ENCODE measurements at places on chromosomes 16 and 17.

DNA sequence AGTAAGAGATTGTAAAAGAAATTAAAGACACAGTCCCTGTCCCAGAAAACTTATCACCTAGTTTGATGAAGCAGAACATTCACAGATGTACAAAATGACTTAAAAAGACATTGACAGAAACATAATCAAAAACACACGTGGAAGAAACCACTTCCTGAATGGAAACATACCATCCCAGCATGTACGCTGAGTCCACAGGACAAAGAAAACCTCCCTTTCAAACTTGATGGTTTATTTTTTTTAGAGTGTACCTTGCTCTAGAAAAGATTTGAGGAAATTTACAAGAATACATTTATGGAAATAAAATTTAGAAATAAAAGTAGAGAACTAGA lies 140.9 kb downstream of the PMP22 start:
- DNase-seq = no peak

DNA sequence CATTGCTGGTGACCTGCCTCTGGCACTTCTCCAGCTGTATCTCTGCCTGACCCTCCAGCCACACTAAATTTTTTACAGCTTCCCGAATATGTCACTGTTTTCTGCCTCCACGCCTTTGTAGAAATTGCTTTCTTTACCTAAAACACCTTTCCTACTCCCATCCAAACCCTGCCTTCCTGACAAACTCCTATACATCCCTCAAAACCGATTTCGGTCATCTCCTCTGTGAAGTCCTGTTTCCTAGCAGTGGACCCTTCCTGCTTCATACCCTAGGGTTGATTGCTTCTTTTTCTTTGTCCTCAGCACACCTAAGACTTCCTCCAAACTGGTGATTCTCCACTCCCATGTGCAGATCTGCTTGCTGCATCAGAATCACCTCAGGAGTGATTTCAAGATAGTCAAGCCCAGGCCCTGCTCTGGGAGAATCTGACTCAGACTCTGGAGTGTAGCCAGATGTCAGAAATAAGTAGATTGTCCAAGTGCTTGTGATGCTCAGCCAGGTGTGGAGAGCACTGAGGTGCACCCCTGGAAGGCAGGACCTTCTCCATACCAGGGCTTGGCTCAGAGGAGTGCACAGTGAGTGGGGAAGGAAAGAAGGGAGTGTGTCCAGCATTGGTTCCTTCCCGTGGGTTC lies 184.2 kb downstream of the COPRS start:
- no peak for DNase-seq

DNA sequence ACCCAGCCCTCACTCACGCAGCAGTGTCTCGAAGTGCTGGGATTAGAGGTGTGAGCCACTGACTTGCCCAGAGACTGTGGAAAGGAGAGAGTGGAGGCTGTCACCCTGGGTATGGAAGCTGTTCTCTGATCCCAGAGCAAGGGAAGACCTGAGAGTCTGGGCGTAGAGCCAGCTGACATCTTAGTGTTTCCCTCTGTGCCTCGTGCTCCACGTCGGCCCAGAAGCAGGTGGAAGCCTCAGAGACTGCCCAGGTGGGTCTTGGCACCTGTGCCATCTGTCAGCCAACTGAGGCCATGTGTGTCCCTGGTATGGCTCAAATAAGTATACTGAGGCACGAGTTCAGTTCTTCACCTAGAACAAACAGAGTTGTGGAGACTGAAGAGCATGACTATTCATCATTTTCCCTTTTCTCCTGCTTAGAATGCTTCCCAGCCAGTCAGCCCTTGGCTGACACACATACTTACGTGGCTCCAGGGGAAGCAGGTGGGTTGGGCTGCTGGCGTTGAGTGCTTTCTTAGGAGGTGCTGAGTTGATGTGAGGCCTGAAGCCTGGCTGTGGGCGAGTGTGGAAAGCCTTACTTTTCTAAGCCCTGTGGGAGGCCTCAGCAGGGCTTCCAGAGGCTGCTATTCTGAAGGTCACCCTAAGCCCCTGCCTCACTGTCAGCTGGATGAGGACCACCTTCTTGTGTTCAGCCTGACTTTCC lies 8.1 kb downstream of the CTRL start:
- DNase-seq = no peak

GRCh38 chr16:633336-634050 lies 2.6 kb downstream of the METTL26 start:
- no peak for DNase-seq

DNA sequence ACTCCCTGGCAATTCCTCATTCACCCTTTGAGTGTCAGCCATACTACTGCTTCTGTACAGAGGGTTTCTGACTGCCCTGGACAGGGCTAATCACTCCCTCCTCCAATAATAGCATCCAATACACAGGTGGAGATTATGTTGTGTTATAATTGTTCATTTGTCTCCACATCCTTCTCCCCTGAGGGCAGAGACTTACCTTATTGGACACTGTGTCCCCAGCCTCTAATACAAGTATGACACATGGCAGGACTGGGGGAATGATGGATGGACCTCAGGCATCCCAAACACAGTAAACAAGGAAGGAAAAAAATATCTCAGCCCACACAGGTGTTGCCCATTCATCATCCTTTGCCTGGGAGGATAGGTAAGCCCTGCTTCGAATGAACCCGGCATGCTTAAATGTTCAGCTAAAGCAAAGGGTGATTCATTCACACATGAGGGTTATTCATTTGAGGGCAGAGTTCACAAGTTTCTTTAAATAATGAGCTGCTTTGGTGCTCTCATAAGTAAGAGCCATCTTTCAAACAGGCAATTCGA lies 34.8 kb downstream of the MMD start:
- DNase-seq = no peak

GRCh38 chr16:80417706-80418271 lies 123.0 kb upstream of the DYNLRB2 start:
- DNase-seq = no peak

- peak; percentile 14 for DNase-seq
Observed at GRCh38 chr16:85986931-85987749, 88.2 kb downstream of the IRF8 start.

DNA sequence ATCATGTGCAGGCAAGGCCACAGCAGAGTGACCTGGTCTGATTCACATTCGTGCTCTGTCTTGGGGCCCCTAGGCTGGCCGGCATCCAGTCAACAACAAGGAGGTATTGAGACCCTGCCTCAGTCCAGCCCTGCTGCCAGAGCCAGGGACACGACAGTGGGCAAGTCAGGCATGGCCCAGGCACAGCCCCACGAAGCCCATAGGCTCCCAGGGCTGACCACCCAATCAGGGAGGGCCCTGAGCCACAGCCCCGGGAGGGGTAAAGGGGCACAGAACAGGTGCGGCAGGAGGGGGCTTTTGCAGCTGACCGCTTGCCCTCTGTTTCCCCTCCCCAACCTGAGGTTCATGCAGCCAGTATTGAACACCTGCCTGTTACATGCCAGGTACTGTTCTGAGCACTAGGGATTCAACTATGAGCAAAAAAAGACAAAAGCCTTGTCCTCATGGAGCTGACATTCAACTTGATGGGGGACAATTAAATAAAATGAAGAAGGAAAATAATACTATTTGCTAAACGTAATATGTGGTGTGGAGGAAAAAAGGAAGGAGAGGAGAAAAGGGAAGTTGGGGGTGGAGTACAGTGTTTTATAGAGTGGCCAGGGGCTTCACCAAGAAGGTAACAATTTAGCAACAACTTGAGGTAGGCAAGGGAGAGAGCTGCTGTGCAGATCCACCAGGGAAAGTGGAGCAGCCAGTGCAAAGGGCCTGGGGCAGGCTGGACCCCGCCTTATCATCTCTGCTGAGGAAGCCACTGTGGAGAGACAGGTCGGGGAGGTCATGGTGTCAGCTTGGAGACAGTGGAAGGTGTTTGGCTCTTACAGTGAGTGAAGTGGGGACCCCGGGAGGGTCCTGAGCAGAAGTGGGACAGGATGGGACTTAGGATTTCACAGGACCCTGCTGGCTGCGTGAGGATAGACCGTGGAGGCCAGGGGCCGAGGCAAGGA lies 6.1 kb downstream of the DRC3 start:
- DNase-seq = no peak

GRCh38 chr16:89102041-89102471 lies 8.4 kb downstream of the ACSF3 start:
- DNase-seq = no peak

DNA sequence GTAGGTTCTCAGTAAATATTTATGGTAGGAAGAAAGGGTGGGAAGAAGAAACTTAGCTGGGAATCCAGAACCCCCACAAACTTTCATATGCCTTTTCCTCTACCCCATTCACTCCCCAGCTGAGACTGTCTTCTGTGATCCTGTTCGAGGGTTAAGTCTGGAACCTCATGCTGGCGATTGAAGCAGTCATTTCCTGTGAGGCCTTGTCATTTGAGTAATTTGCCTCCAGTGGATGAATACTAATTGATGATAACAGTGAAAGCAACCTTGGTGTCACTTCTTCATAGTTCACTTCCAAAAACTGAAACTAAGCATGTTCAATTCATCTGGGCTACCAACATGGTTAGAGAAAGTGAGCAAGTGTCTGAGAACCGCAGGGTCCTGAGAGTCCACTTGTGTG lies 401.2 kb downstream of the CDH13 start:
- no peak for DNase-seq

DNA sequence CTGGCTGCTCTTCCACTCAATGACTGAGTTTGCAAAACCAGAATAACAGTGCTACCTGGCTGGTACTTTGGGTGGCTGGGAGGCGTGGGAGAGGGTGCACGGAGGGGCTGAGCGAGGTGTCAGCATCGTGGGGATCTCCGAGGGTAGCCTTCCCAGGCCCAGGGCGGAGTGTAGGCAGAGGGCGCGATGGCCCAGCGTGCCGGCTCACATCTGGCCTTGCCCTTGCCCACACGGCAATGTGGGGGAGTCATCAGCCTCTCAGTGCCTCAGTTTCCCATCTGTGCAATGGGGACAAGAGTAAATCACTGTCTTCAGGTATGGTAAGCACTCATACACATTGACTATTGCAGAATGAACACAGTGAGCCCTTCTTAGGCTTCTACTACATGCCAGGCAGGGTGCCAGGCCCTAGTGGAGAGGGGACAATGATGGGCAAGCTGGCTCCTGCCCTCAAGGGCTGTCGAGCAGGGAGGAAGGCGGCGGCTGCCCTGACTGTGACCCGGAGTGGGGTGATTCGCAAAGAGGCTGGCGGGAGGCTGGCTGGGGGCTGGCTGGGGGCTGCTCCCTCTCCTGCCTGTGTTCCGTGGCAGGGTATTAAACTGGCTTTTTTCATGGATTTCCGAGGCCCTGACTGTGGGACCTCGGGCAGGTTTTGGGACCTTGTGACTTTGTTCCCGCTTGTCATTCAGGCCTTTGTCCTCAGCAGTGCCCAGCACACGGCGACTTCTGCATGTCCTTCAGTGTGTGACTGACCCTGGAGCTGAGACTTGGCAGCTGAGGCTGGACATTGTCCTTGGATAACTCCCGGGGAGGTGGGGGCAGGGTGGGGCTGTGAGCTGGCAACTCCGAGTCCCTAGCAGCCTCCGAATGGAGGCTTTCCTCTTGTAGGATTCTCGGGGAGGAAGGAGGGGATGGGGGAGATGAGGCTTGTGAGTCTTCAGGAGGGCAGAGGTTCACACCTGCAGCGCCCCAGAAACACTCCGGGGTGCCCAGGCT lies 243.1 kb downstream of the SEC14L1 start:
- DNase-seq = no peak

- DNase-seq = no peak
Observed at GRCh38 chr17:41483991-41484826, 3.3 kb upstream of the KRT35 start.

DNA sequence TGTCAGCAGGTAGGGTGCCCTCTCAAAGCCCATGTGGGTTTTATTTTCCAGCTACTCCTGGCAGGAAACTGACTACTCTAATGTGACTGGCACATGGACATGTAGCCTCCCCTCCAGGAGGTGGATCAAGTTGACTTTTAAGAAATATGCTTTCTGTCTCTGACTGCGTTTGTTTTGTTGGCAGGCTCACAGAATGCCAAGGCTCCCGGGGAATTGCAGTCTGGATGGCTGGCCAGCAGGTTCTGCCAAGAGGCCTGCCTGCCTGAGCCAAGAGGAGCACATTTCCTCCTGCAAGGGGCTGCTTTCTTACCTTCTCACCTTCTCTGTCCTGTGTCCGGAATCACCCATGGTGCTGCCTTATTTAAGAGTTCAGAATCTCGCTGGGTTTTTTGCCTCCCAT lies 217.3 kb upstream of the ERCC4 start:
- no peak for DNase-seq

DNA sequence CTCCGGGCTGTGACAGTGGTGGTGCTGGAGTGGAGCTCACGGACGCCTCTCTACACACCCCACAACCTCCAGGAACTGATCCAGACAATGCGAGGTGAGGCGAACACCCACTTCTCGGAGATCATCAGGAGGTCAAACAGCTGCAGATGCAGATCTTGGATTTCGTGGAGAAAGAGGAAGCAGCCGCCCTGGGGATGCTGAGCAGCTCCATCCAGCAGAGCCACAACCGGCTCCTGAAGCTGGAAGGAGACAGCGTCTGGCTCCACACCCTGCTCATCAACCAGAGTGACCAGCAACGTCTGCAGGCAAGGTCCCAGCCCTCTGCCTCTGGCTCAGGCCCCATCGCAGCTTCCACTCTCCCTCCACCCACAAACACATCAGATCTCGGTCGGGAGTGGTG lies 13.2 kb upstream of the SLC16A5 start:
- DNase-seq = no peak

Data from CD4-positive, alpha-beta T cell treated with Interleukin-6 at 100 ng/mL for 8 hours (primary cell).